ENCODE measurements at places on chromosomes 3 and 15.

GRCh38 chr15:51625236-51625635 lies 2.7 kb upstream of the DMXL2 start:
- DNase-seq = no peak

- no peak for DNase-seq
These were observed 315.9 kb upstream of the TBL1XR1 start for GRCh38 chr3:177512945-177513814.

- DNase-seq = no peak
These were observed 24.2 kb downstream of the LOXL1 start for GRCh38 chr15:73950479-73950830.

DNA sequence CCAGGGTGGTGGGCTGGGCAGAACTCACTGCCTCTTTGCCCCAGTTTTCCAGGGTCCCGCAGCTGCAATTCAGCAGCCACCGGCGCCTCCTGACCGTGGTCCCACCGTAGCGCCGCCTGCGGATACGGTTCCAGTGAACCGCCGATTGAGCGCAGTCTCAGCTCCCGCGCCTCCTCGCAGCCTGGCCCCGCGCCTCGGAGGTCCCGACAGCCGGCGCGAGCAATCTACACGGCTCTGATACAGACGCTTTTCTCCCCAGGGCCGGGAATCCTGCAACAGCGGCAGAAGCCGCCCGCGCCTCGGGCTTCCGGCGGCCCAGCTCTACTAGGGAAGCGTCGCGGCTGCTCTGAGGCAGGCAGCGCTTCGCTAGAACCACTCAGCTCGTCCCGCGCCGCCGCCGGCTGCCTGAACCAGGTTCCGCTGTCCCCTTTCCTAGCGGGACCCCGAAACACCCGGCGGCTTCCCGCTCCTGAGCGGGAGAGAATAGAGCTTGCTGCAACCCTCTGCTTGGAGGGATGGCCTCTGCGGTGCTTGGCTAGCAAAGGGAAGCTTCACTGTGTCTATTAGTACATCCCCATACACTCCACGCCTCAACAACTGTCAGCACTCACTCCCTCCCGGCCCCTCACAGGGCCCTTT lies 3.1 kb downstream of the FOXL2NB start:
- DNase-seq = no peak

DNA sequence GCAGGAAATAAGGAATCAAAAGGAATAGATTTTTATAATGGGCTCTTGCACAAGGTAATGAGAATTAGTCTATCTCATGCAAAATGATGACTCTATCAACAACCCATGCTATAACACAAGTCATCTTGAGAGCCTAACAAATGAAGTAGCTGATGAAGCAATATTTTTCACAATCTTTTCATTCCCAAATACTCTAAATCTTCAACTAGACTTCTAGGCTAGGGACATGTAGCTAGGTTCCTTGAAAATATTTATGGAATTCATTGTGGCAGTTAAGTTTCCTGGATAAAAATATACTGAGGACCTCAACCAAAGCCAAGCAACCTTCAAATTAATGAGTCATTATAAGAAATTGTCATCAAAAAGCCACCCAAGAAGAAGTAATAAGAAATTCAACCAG lies 55.4 kb downstream of the DCBLD2 start:
- DNase-seq = no peak

DNA sequence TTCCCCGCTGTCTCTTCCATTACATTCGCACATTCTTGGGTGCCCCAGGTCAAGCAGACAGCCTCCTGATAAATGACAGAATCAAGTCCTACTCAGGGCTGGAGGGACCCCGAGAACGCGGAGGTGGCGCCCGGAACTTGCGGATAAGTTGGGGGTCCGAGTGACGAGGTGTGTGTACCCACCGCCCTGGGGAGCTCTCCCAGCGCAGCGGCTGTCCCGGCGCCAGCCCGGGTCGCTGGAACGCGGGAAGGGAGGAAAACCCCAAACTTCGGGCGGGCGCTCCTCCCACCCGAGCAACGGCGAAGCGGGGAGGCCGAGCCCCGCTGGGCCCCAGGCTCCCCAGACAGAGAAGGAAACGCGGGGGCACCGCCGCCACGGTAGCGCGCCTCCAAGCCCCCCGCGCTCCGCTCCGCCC lies 550 bp downstream of the CLN6 start:
- no peak for DNase-seq

- DNase-seq = no peak
These were observed 55.5 kb downstream of the ST6GAL1 start for GRCh38 chr3:186985661-186986364.

- no peak for DNase-seq
These were observed 114.8 kb downstream of the PEX5L start for GRCh38 chr3:179921951-179922350.

DNA sequence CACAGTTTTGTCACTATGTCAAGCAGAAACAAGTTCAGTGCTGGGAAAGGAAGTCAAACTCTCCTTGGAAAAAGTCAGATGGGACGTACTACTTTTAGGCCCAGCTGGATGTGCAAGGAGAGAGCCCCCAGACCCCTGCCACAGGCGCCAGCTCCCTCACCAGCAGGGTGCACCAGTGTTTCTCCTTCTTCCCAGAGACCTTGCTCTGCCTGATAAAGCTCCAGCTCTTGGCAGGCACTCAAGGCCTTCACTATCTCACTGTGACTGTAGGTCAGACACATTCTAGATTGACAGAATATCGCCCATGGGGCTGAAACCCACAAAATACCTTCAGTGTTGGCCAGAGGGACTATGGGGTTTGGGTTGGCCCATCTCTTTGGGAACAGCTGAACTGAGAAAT lies 54.8 kb upstream of the CHRNB4 start:
- DNase-seq = no peak

DNA sequence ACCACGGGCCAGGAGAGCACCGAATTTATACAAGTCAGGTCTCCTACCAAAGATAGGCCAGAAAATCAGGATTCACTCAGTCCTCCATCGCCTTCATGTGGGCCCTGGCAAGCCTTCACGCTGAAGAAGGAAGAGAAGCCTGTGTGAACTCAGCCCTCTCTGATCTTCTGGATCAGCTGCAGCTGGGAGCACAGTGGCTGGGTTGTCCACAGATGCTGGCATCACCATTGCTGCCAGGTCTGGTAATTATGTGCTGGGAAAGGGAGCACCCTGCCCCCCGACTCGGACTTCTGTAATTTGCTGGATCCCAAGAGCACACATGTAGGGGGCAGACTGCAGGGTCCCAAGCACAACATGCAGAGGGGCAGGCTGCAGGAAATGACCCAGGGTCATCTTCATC lies 12.4 kb upstream of the PDE8A start:
- no peak for DNase-seq

- no peak for DNase-seq
These were observed 95.1 kb downstream of the LRIG1 start for GRCh38 chr3:66405701-66406091.

GRCh38 chr3:38143511-38143910 lies 5.0 kb downstream of the MYD88 start:
- DNase-seq = no peak

DNA sequence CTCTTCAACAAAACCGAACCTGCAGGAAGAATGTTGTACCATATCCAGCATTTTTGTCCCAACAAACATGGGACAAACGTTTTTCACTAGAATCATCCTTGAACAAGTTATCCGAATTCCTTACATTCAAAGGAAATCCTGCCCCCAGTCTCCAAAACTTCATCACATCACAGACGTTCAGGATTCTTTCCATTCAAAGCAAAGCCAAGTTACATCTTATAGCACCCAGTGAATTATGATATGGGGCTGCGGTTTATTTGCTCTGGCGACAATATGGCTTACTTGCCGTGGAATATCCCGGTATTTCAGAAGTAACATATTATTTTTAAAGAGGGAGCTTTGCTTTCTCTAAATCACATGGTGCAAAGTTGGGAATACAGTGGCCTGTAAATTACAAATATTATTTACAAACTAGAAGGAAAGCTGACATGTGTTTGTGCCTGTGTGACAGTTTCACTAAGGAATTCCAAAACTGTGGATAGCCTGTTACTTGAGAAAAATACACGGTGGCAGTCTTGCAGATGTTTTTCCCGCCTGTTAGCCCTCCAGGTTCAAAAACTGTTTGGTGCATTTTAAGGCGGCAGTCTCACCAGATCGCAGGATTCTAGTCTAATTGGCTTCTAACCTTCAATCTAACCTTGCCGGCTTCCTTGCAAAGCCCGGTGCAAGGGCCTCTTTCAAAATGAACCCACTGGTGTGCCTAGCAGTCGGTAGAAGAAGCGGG lies 736 bp upstream of the MBNL1 start:
- no peak for DNase-seq

GRCh38 chr3:172321035-172321434 lies 127.2 kb downstream of the GHSR start:
- no peak for DNase-seq

- DNase-seq = no peak
These were observed 175.0 kb downstream of the FAM43A start for GRCh38 chr3:194860725-194861124.

DNA sequence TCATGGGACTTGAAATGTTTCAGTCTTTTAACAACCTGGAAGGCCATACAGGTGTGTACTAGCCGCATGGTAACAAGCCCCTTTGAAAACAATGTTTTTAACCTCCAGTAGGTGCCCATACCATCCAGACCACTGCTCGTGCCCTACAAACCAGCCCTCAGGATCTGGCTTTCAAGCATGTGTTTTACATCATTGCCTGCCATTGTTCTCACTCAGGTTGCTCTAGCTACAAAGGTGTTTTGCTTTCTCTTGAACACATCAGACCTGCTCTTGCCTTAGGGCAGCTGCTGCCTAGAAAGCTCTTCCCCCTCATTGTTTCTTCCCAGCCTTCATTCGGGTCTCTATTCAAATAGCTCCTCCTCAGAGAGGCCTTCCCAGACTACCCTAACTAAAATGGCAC lies 32.3 kb upstream of the MAP3K13 start:
- no peak for DNase-seq

DNA sequence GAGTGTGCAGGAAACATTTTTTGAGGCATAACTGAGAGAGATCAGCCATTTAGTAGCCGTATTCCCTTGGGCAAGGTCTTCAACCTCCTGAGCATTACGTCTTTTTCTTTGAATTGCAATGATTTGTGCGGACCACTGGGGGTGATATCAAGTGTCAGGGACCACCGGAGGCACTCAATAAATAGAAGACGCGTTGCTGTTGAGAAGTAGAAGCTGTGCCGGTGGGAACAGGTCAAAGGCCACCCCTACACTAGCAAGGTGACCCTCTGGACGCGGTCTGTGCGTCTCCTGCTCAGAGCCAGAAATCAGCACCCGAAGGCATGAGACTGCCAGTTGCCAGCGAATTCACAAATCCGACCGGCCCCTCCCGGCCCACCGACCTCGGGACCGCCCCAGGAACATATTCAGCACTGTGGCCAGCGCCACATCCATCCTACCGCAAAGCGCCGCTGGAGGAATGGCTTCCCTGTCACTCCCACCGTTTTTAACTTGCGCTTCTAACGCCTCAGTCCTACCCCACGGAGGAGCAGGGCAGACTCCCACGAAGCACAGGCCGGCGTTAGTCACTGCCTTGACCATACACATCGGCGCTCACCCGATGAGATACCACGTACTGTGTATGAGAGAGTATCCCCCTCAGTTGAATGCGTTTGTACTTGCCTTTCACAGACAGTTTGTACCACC lies 1.4 kb upstream of the GHSR start:
- DNase-seq = no peak

GRCh38 chr15:96046620-96047240 lies 283.8 kb upstream of the NR2F2 start:
- DNase-seq = no peak

DNA sequence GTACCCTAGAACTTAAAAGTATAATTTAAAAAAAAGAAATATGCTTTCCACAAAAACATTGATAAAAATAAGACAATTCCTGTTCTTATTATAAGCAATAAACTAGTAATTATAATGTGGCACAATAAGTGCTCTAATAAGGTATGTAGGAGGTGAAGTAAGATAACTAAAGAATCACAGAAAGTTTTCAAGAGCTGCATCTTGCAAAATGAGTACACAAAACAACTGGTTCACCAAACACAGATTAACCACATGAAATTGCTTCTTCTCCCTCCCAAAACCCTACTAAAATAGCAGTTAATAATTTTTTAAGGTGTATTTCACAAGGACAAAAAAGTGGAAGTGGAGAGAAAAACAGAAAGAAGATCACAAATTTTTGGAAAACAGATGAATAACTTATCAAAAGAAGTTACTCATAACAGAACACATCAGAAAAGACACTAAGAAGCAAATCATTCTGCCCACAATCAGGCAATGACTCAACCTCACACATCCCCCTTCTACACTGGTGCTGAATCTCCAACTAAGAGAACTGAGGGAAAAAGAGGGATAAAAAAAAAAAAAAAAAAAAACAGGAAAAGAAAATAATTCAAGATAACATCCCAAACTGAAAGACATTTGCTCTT lies 64.2 kb downstream of the TBC1D5 start:
- DNase-seq = no peak

DNA sequence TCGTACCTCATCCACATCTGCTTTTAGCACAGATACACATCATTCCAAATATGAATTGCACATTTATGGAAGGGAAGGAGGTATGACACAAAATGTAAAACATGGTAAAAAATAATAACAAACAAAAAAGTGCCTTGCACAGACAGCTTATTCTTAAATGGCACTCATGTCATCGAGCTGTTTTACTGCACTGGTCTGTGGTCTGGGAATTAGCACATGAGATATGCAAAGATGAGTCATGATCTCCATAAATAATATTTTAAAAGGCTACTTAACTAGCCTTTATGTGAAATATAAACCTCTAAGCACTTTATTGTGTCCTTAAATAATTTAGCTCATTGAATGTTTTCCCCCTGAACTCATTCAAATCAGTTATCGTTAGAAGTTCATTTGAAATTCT lies 142.2 kb upstream of the ZNF385D start:
- DNase-seq = no peak

All from iPS DF 6.9 (cell line).